Spinal cord (tissue), 10 donors: ENCODE measurements at places on chromosomes 3 and 15. TPM values are rescaled to one million over a fixed set of nuclear protein-coding genes. Genes with fewer than 3 reads are reported as not detected.

The IL17RB gene
- 8.4 TPM for total RNA-seq

The MRAS gene
- total RNA-seq = 55.0 TPM

The IL20RB gene
- total RNA-seq = 1.2 TPM

The PLIN1 gene
- 0.55 TPM for total RNA-seq

The CD86 gene
- 3.6 TPM for total RNA-seq

The P2RY13 gene
- 15.3 TPM for total RNA-seq

The PLA1A gene
- 1.9 TPM for total RNA-seq

DNA sequence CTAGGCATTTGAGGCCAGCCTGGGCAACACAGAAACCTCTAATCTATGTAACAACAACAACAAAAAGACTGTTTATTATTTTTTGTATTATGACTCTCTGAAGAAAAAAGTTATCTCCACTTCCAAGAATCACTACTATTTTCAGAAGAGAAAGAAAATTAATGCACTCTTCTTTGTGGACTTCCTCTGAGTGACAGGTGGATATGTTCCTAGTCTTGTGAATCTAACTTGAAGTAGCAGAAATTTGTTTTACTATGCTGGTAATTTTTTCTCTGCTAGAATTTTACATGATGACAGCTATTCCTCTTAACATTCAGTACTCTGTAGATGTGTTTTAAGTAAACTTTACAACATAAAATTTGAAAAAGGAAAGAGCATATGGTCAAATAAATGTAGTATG, 16.7 kb downstream of the DYNC1LI1 start:
- H3K27ac ChIP-seq = no peak overlapping the region
- H3K4me1 ChIP-seq = no peaks in the 10 kb centered on the region
- no peak overlapping the region for H3K4me3 ChIP-seq

DNA sequence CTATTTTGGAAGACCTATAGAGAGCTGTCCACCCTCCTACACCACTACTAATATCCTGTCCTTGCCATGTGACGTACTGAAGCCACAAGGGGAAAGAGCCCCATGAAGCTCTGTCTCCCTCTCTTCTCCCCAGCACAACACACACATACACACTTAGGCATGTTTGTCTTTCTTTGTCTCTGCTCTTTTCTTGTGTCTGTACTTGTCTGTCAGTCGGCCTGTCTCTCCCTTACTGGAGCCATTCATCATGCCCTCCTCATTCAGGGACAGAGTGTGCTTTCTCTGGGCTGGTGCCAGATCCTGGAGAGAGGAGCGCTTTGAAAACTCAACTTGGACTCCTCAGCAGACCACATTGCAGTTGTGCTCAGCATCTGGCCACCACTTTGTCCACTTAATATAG, 47.6 kb downstream of the PSMD6 start:
- H3K27me3 ChIP-seq = no peaks in the 10 kb centered on the region
- H3K4me1 ChIP-seq = peaks cover 13% of the 10 kb centered on the region
- H3K27ac ChIP-seq = peak overlapping the region; percentile 34
- no peak overlapping the region for H3K4me3 ChIP-seq

DNA sequence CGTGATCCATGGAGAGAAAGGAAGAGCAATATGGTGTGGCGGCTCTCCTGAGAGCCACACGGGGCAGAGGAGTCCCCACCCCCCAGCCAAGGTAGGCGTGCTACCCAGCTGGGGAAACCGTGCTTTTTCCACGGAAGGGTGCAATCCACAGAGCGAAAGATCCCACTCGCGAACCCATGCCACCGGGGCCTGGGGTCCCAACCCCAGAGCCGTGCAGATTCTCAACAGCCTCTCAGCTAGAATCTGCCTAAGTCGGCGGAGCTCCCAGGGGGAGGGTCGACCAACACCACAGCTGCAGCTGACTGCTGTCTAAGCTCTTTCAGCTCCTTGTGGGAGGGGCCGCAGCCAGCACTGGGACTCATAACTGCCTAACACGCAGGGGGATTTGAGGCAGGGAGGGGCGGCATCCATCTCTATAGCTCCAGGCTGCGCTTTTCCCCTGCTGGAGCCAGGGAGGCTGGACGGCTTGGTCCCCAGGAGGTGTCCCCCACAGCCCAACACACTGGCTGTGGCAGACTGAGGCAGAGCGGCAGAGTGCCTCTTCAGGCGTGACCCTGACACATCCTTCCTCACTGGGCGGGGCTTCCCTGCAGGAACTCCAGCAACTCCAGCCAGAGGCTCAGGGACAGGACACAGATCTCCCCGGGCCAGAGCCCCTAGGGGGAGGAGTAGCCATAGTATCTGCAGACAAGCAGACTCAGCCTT, 107.6 kb upstream of the ZBTB20 start:
- no peaks in the 10 kb centered on the region for H3K4me1 ChIP-seq
- DNase-seq = no peak

- H3K27me3 ChIP-seq = no peaks in the 10 kb centered on the region
- peak overlapping the region; percentile 89 for H3K27ac ChIP-seq
- peaks cover 6% of the 10 kb centered on the region for H3K4me1 ChIP-seq
- peak overlapping the region; percentile 84 for H3K4me3 ChIP-seq
Measured at GRCh38 chr3:146544929-146545528, 622 bp upstream of the PLSCR1 start.

DNA sequence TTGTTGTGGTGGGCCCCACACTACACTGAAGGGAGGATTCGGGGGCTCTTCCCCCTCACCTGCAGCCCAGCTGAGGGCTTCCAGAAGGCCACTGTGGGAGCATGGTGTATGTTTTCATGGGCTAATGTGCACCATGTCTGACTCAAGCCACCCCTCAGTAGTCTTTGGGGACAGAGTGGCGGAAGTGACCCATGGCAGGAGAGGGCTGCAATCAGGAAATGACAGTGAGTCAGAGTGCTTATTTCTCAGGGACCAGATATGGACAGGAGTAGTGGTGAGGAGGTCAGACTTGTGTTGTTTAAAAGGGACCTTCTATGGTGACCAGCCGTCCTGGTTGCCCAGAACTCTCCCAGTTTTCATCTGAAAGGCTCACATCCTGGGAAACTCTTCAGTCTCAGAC, 32.8 kb upstream of the SLC9A9 start:
- H3K4me1 ChIP-seq = no peaks in the 10 kb centered on the region
- DNase-seq = no peak
- no peak overlapping the region for H3K27ac ChIP-seq
- H3K27me3 ChIP-seq = no peaks in the 10 kb centered on the region

- H3K4me1 ChIP-seq = no peaks in the 10 kb centered on the region
- no peaks in the 10 kb centered on the region for H3K36me3 ChIP-seq
- no peak overlapping the region for H3K4me3 ChIP-seq
Measured at GRCh38 chr3:83065851-83066460, 1304.5 kb upstream of the GBE1 start.

DNA sequence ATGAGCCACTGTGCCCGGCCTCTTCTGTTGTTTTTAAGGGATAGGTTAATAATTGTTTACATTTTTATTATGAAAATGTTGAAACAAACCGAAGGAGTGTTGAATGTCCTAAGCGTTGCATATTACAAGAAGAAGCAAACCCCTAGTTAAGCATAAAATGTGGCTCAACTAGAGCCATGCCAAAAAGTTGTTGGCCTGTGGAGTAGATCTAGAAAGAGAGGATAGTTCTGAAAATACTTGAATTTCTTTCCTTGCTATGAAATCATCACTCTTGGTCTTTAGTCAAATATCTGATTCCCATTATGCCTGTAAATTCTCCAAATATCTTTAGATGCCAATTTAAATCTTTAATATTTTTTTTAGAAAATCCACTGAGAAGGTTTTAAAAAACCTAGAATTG, 12.8 kb downstream of the RBP2 start:
- no peak for DNase-seq
- no peak overlapping the region for H3K27ac ChIP-seq
- H3K27me3 ChIP-seq = no peaks in the 10 kb centered on the region
- H3K4me3 ChIP-seq = no peak overlapping the region
- H3K4me1 ChIP-seq = no peaks in the 10 kb centered on the region

DNA sequence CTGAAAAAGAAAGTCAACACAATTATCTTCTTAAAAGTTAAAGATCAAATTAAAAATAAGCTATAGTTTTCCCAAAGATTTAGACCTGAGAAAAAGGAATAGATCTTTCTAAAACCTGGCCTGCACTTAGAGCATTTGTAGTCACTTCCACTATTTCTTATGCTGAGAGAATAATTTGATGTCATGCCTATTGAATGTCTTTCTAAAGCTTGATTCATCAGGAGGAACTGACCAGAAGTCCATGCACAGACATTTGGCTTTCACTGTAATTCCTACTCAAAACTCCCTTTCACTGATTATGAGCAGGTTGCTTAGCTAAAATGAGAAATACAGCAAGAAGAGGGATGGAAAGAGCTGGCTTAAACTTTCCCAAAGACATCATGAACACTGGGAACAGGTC, 4.3 kb downstream of the GREM1 start:
- H3K27me3 ChIP-seq = peaks cover 34% of the 10 kb centered on the region
- H3K36me3 ChIP-seq = no peaks in the 10 kb centered on the region
- no peak for DNase-seq
- H3K27ac ChIP-seq = no peak overlapping the region
- peaks cover 20% of the 10 kb centered on the region for H3K4me1 ChIP-seq
- H3K4me3 ChIP-seq = no peak overlapping the region

- DNase-seq = no peak
- H3K27me3 ChIP-seq = no peaks in the 10 kb centered on the region
- H3K4me3 ChIP-seq = no peak overlapping the region
Measured at GRCh38 chr3:169822091-169822490, 9.4 kb upstream of the LRRC34 start.

DNA sequence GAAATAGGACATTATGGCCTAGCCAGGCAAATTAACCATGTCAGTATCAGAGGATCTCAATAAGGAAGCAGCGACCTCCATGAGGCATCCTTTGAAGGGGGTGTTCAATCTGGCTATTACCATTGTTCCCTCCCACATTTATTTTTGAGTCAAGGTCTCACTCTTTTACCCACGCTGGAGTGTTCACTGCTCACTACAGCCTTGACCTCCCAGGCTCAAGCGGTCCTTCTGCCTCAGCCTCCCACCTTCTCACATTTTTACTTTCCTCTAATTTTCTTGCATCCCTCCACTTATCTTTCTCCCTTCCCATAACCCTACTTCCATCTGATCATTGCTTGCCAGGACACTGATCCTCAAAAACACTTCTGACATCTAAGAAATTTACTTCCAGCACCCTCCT, 654.0 kb upstream of the NR2F2 start:
- H3K36me3 ChIP-seq = no peaks in the 10 kb centered on the region
- H3K4me1 ChIP-seq = no peaks in the 10 kb centered on the region

DNA sequence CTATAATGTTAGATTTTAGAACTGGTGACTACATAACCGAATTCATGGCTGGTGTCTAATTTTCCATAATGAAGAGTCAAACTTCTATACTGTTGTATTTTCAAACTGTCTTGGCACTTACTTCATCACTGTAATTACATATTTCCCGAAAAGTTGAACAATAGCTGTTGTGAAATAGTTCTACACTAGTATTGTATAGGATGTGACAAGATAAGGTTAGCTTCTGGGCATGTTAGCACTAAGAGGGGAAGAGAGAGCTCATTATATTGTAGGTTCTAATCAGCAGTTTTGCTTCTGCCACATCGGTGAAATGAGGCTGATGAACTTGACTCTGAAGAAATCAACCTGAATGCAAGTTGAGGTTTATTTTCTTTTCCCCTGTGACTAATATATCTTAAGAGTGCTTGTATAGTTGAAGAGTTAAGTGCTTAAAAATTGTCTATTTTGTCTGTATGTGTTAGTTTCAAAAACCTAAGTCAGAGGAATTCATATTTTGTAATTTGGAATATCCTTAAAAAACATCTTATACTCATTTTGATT, 8.9 kb downstream of the GYG1 start:
- no peak overlapping the region for H3K27ac ChIP-seq
- H3K36me3 ChIP-seq = no peaks in the 10 kb centered on the region
- DNase-seq = no peak
- no peak overlapping the region for H3K4me3 ChIP-seq
- peaks cover 3% of the 10 kb centered on the region for H3K4me1 ChIP-seq

GRCh38 chr3:40516201-40516600, 8.6 kb upstream of the ZNF621 start:
- no peaks in the 10 kb centered on the region for H3K4me1 ChIP-seq
- peaks cover 31% of the 10 kb centered on the region for H3K36me3 ChIP-seq
- no peak for DNase-seq
- H3K4me3 ChIP-seq = no peak overlapping the region
- no peaks in the 10 kb centered on the region for H3K27me3 ChIP-seq
- H3K27ac ChIP-seq = no peak overlapping the region

GRCh38 chr3:14459384-14459783, 57.0 kb downstream of the SLC6A6 start:
- no peaks in the 10 kb centered on the region for H3K27me3 ChIP-seq
- peaks cover 48% of the 10 kb centered on the region for H3K36me3 ChIP-seq
- no peak overlapping the region for H3K4me3 ChIP-seq
- no peak overlapping the region for H3K27ac ChIP-seq
- DNase-seq = no peak

DNA sequence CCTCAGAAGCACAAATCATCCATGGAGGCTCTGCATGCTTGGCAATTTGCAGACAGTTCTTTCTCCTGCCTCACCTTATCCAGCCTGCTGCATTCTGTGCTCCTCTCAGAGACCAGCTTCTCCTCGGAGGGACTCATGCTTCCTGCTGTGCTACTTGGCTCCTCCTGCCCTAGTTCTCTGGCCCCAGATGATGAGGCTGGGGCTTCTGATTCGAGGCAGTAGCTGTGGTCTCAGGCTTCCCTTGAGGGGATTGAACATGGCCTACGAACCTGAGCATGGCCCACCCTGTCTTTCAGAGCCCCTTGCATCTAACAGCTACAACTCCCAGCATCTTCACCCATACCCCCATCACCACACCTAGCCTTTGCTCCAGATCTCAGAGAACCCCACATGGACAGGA, 6.7 kb downstream of the VIPR1 start:
- H3K27ac ChIP-seq = no peak overlapping the region
- no peaks in the 10 kb centered on the region for H3K27me3 ChIP-seq
- no peak overlapping the region for H3K4me3 ChIP-seq

DNA sequence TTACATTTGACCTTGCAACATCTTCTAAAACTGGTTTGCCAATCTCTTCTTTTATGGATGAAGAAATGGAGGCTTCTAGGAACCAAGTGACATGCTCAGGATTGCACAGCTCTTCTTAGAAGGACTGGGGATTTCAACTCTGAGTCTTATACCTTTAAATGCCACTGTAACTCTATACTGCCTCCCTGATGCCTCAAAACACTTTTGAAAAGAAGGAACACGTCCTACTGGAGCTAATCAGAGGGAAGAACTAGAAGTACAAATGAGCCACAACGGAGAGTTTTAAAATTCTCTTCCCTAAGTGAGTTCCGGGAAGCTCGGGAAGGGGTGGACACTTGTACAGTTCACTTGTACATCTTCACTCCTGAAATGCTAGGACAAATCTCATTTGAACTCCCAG, 949 bp upstream of the MITF start:
- peak overlapping the region; percentile 82 for H3K4me3 ChIP-seq
- peaks cover 11% of the 10 kb centered on the region for H3K4me1 ChIP-seq
- peak overlapping the region; percentile 54 for H3K27ac ChIP-seq
- no peaks in the 10 kb centered on the region for H3K36me3 ChIP-seq

GRCh38 chr3:56990641-56991015, 69.8 kb upstream of the SPATA12 start:
- DNase-seq = no peak
- H3K27me3 ChIP-seq = peaks cover 2% of the 10 kb centered on the region
- H3K4me1 ChIP-seq = peaks cover 22% of the 10 kb centered on the region
- no peaks in the 10 kb centered on the region for H3K36me3 ChIP-seq
- no peak overlapping the region for H3K27ac ChIP-seq

GRCh38 chr15:19974998-19975397, 566.6 kb downstream of the GOLGA6L6 start:
- no peaks in the 10 kb centered on the region for H3K27me3 ChIP-seq
- DNase-seq = no peak
- no peak overlapping the region for H3K27ac ChIP-seq

- no peaks in the 10 kb centered on the region for H3K36me3 ChIP-seq
- H3K27me3 ChIP-seq = no peaks in the 10 kb centered on the region
- no peak overlapping the region for H3K27ac ChIP-seq
- H3K4me3 ChIP-seq = no peak overlapping the region
- no peaks in the 10 kb centered on the region for H3K4me1 ChIP-seq
- no peak for DNase-seq
Measured at GRCh38 chr3:155219106-155219505, 74.4 kb downstream of the STRIT1 start.
